Activated CD4-positive, alpha-beta T cell treated with anti-CD3 and anti-CD28 coated beads, Interleukin-2, amount 10 ng/mL, durations not matched to agents 24 days and 14 days (primary cell): ENCODE measurements at places on chromosomes 1 and 21. TPM values are rescaled to one million over a fixed set of nuclear protein-coding genes. Genes with fewer than 3 reads are reported as not detected.

GRCh38 chr1:7089497-7089896 is 304.2 kb downstream of the CAMTA1 start:
- H3K27me3 ChIP-seq = no peaks in the 10 kb centered on the region
- no peak overlapping the region for H3K4me3 ChIP-seq
- DNase-seq = no peak
- no peaks in the 10 kb centered on the region for H3K36me3 ChIP-seq
- H3K4me1 ChIP-seq = no peaks in the 10 kb centered on the region

DNA sequence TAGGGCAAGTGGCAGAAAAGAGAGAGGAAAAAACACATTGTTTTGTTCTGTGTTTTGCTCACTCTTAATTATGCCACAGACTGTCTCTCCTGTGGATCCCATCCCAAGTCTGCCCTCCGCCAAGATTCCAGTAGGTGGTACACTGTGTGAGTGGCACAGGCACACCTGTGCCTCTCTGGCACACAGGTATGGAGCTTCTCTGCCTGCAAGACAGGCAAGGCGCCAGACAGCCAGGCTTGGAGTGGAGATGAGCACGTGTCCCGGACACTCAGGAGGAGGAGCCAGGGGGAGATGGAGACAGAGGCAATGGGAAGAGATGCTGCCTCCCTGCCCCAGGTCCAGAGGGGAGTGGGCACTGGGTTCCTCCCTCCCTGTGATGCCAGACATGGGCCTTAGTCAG is 6.5 kb upstream of the GRIK3 start:
- no peaks in the 10 kb centered on the region for H3K36me3 ChIP-seq
- no peak overlapping the region for H3K4me3 ChIP-seq
- peaks cover 37% of the 10 kb centered on the region for H3K27me3 ChIP-seq
- H3K4me1 ChIP-seq = no peaks in the 10 kb centered on the region

GRCh38 chr1:81183553-81183952 is 617.2 kb upstream of the ADGRL2 start:
- H3K36me3 ChIP-seq = no peaks in the 10 kb centered on the region
- H3K4me1 ChIP-seq = no peaks in the 10 kb centered on the region
- DNase-seq = no peak
- H3K27ac ChIP-seq = no peak overlapping the region

DNA sequence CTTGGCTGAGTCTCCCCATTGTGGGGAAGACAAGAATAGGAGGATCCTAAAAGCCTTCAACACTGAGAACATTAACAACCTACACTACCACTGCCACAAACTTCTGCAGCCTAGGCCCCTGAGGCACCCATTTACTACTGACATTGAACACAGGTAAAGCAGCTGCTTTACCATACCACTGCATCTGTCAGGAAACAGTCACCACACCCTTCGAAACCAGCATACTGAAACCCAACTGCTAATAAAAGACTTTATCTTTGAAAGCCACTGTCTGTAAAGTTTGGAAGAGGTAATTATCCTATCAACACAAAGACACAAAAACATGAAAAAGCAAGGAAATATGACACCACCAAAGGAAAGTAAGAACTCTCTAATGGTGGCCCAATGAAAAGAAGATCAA is 7.4 kb downstream of the IFNAR1 start:
- no peaks in the 10 kb centered on the region for H3K27me3 ChIP-seq
- peak; percentile 73 for DNase-seq
- H3K36me3 ChIP-seq = peaks cover 48% of the 10 kb centered on the region

GRCh38 chr21:44724196-44724595 is 12.8 kb upstream of the TSPEAR start:
- no peak for DNase-seq
- H3K27ac ChIP-seq = no peak overlapping the region
- H3K4me3 ChIP-seq = no peak overlapping the region

Gene NCF2
- 5.3 and 6.2 TPM in 2 replicates for total RNA-seq

Gene LCE6A
- total RNA-seq = not detected in 2 replicates

Gene LORICRIN
- total RNA-seq = not detected in 2 replicates
